ENCODE measurements at places on chromosomes 2 and 18.

DNA sequence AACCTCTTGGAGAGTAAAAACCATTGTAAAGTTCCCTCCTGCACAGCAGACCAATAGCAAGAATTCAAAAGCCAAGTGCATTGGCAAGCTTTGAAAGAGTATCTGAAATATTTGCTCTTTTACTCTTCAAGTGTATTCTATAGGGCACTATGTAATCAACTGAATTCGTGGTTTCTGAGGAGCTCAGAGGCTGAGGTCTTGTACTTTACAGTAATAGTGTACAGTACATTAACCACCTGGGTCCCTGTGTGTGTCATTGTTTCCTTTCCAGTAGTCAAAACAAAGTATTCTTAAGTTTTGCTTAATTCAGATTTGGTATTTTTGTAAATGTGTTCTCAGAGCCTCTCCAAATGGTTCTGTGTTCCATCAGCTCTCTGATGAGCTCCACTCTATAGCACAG is 769.7 kb downstream of the LRRTM4 start:
- DNase-seq, result no peak

DNA sequence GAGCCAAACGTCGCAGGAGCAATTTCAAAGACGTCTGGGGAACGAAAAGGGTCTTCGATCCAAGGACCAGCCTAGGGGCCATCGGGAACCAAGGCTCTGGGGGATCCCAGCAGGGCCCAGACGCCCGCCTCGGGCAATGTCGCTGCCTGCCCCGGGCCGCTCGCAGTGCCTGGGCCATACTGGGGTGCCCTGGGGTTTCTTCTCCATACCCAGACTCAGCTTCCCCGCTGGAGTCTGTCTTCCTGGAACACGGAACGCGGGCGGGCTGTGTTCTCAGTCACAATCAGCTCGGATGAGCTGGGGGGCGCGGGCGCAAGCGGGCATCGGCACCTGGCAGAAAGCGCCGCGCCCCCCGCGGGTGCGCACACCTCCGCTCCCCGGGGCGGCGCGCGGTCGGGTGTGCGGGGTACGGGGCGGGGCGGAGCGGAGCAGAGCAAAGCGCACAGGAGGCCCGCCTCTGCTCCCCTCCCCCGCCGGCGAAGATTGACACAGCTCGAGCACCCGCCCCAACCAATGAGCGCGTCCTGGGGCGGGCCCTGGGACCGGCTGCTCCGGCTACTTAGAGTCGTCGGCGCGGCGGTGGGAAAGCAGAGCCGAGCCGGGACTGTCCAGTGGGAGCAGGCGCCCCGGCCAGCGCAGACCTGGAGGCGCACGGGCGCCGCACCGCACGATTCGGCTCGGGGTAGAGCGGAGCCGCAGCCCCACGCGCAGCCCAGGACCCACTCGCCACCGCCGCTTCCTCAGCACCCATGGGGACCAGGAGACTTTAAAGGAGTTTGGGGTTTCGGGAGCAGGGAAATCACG is at the start of gene LRATD1:
Gene LRATD1 (plus strand): TSS at position 585 of the 804 bp plus-strand sequence. CDS start 1,263 bp downstream, outside the sequence.
- DNase-seq, result no peak

GRCh38 chr18:10378688-10379420 is 75.6 kb upstream of the APCDD1 start:
- DNase-seq, result no peak

DNA sequence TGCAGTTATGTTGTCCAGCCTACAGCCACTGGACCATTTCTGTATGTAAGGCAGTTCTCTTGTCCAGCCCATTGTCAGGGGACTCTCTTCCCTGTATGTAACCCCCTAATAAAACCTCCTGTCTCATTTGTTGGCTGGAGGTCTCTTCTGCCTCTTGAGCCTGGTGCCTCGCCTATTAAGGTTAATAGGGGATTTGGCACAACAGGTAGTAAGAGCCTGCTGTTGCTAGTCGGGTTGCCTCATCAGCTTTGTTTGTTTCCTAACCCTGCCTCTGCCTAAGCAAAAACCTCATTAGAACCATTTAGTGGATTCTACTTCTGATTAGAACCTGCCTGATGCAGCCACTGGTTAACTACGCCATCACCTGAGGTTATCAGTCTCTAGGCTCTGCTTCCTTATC is 62.2 kb upstream of the STPG4 start:
- DNase-seq, result no peak

- no peak for DNase-seq
Observed at GRCh38 chr2:147469471-147469870, 375.4 kb upstream of the ACVR2A start.

GRCh38 chr2:228942856-228943255 is 328.2 kb downstream of the PID1 start:
- no peak for DNase-seq
